ENCODE measurements at places on chromosomes 5 and 9.
A peak's percentile ranks its signal among the peaks of the same experiment; 100 is the strongest.

DNA sequence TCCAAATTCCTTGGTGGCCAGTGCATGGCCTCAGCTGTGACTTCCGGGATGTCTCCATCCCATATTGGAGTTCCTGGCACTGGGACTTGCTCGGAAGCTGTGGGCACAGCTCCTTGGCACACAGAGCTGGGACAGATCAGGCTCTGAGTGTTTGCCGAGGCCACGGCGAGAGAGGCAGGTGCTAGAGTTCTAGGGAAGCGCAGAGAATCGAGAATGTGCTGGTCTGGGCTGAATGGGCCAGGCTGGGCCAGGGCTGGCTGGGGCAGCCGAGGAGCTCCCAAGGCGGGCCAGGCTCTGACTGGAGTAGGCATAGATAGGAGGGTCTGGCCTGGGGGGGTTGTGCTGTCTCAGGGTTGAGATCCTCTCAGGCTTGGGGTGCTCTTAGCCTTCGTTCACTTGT lies 45.4 kb downstream of the HMCN2 start:
- no peak for DNase-seq

DNA sequence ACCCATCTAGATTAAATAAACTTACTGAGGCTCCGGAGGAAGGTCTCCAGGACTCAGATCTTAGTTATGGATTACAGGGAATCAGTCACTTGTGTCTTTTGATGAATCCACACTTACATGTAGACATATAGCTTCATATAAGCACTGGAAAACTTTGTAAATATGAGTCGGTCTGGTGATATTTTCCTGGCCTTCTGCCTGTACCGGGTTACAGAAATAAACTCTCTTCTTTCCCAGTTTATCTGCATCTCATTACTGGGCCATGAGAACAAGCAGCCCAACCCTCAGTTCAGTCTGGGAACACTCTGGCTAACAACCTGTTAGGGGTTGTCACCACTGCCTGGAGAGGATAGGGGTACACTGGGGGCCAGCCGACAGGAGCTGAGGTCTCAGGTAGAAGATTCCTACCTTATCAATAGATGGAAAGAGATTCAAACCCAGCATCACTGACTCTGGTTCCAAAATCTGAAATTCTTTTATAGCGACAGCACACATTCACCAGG lies 59.1 kb downstream of the THBS4 start:
- no peak for DNase-seq

- peak; percentile 69 for DNase-seq
Observed at GRCh38 chr9:89442501-89442978, 55.4 kb downstream of the SEMA4D start.

- no peak for DNase-seq
Observed at GRCh38 chr9:75855509-75855908, 35.0 kb upstream of the PCSK5 start.

- DNase-seq = peak; percentile 68
Observed at GRCh38 chr5:178069909-178070308, 43.4 kb upstream of the N4BP3 start.

DNA sequence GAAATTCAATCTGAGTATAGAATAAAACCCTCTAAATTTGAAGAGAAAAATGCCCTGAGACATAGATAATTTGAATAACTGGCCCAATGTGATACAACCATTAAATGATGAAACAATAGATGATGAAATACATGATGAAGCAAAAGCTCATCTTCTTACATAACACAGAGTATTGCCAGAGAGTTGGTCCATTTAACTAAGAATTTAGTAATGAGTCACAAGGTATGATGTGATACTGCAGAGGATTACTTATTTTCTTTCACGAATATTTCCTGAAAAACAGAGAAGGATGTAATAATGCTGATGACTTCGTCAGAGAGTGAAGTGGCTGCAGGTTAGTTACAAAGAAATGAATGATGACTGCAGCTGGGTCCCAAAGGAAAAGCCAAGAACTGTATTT lies 379.3 kb downstream of the CDH12 start:
- no peak for DNase-seq

GRCh38 chr5:126044111-126044668 lies 379.0 kb upstream of the GRAMD2B start:
- no peak for DNase-seq
